T follicular helper cell (primary cell): ENCODE measurements at places on chromosomes 2 and 18.

DNA sequence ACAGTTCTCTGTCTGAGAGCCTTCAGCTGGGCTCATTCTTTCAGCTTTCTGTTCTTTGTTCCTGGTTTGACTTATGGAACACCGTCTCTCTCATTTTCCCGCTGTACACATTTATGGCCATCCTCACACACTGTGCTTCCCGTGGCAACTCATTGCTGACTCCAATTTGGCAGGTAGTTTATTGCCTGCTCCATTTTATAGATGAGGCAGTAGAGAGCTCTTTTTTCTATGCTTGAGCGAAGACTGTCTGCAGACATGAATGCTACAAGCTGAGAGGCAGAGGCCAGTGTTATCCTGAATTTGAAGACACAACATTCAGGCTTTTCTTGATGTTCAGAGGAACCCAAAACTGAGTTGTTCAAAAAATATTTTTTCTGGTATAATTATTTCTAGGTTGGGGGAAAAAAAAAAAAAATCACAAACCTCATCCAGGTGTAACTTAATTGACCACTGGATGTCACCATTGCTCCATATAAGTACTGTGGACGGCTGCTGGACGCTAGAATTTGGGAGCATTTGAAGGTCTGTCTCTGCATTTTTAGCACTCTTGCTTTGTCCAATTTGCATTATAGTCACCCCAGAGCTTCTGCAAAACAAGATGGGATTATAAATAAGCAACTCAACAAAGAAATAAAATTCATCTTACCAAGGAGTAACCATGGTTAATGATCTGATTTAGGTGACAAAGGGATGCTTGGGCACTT lies 83.5 kb downstream of the HRH4 start:
- no peak for DNase-seq

DNA sequence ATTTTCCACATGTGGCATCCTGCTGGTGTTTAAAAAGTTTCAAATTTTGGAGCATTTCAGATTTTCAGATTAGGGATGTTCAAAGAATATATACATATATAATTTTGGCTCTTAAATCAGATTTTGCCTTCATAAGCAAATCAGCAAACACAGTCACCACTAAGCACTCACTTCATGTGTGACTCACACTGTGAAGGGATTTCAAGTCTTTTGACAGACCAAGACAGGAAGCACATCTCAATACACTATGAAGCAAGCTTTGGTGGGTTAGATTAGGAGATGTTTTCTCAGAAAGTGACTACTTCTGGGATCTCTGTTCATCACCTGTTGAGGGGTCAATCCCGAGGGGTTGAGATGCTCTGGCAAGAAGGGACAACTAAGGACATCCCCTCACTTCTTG lies 227.8 kb upstream of the RBBP8 start:
- no peak for DNase-seq

DNA sequence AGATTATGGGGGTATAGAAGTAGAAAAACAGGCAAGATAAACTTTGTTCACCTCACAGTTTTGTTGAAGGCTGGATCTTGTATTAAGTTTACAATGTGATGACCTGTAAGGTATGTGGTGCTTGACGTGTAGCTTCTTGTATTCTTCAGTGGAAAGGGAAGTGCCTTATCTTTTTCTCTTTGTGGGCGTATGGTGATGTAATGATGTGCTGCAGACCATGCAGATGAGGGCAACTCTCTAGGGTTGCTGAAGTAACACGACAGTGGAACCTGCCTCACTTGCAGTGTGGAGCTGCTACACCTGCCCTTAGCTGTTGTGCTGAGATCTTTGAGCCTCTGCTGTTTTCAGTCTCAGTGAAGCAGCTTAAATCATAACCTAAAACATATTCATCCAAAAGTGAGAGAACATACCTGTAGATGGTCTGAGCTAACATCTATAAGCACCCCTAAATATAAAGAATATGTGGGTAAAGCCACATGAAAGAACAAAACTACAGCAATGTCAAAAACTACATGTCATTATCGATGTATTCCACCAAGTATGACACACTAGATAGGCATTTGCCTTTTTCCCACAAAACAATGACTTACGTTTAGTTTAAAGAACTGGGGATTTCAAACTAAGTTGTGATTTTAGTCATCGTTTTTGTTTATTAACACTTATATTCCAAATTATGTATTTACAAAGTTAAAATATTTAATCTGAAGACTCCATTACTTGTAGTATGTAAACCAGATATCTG lies 1144.1 kb downstream of the CNTNAP5 start:
- DNase-seq: no peak

GRCh38 chr2:237509151-237509550 lies 22.1 kb downstream of the MLPH start:
- DNase-seq: no peak

GRCh38 chr2:172119089-172119488 lies 16.4 kb upstream of the DLX2 start:
- DNase-seq: no peak

- DNase-seq: no peak
These were observed 149.3 kb downstream of the GPD2 start for GRCh38 chr2:156585457-156585856.

DNA sequence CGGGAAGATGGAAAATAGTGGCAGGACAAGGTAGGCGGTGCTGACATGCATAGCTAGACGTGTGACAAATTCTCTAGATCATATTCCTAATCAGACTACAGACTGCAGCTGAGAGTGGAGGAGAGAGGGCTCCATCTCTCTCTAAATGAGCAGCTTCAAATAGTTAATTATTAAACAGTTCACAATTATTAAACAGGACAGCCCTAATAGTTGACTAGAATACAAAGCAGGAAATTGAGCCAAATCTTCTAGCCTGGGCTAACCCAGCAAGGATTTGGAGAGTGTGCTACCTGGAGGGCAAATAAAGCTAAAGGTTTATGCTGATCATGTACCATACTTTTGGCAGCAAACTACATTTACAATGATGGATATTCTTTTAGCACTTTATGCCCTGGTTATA lies 54.4 kb upstream of the CWC22 start:
- DNase-seq: no peak

DNA sequence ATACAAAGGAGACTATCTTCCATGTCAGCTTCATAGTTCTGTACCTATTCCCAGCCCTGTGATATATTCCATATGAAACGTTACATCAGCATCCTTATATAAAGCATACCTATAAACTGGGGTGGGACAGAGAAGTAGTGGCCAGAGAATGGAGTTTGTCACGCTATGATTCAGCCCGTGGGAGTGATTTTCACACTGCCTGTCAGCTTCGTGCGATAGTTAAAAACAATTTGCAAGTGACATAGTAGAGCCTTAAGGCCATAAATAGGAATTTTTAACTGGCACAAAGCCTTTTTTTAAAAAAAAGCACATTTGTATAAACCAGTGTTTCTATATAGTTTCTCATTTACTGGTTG lies 30.2 kb downstream of the PKP4 start:
- DNase-seq: no peak

- no peak for DNase-seq
These were observed 63.9 kb upstream of the EDAR start for GRCh38 chr2:109052922-109053321.

DNA sequence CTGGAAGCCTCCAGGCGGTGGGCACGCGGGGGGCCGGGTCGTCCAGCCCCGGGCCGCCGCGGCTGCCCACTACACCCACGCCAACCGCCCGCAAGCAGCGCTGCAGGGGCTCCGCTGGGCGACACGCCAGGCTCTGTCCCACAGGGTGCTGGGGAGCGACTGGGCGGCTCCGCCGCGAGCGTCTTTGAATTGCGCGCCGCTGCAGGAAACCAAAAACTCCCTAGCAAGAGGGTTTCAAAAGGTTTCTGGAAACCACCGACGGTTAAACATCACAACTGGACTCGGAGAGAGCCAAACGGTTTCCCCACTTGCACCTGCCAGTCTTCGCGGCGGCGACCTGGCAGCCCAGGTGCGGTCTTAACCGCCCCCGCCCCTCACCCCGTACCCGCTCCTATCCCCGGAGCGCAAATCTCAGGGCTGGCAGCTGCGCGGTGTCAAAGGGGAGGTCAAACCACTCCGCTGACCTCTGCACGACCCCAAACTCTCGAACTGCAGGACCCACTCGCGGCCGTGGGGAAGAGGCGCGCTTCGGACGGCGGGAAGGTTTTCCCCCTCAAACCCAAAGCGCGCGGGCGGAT lies 1.0 kb downstream of the CXCR4 start:
- peak; percentile 63 for DNase-seq

GRCh38 chr2:106147665-106148064 lies 46.4 kb downstream of the UXS1 start:
- DNase-seq: no peak

DNA sequence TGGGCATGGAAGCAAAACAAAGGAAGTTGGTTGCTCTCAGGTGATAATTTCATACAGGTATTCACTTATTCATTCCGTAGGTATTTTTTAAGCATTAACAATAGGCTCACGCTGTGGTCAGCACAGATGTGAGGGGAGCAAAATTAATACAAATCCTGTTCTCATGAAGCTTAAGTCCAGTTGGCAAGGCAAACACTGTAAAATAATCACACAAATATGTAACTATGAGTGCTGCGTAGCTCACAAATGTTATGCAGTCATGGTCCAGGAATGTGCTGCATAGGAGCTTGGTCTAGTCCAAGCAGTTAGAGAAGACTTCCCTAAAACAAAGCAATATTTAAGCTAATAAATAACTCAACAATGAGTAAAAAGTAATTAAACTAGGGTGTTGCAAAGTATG lies 23.9 kb downstream of the SP5 start:
- no peak for DNase-seq

- no peak for DNase-seq
These were observed 2.5 kb upstream of the MAT2A start for GRCh38 chr2:85536479-85536878.

GRCh38 chr2:128320192-128320905 lies 1.7 kb upstream of the HS6ST1 start:
- DNase-seq: no peak

GRCh38 chr2:63743982-63744966 lies 97.4 kb upstream of the UGP2 start:
- no peak for DNase-seq

DNA sequence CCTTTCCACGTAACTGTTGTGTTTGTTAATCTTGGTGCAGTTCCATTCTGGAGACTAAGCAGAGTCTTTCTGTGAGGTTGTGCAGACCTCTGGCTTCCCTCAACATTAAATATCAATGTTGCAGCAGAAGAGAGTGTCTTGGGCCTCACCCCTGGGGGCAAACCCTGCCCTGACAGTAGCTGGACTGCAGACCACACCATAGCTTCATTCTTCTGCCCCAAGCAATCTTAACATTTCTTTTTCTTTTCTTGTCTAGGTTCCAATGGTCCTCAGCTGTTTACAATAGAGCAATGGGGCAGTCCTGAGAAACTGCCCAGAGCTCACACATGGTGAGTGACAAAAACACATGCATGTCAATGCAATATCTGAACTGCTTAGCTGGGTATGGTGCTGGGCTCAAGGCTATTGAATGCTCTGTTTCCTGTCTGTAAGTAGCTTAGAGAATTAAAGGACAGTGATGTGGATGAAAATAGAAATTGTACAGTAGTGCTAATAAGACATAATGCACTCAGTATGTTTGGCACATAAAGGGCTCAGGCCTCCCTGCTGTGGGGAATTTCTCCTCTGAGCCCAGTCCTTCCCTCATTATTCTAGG lies 237.6 kb downstream of the ALPK2 start:
- no peak for DNase-seq

DNA sequence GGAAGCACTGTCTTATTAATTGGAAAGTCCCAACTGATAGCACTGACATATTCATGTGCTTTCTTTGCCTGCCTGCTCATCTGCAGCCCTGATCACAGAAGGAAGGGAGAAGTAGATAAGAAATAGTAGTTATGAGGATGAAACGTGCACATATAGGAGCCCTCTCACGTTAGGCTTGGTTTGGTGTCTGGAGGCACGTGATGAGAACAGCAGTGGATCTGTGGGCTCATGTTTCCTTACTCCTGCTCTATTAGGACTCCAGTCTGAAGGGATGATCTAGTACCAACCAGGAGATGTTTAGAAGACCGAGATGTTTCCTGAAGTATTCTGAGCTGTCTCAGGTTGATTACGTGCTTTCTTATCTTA lies 84.9 kb downstream of the MAP4K4 start:
- no peak for DNase-seq

- DNase-seq: no peak
These were observed 209.7 kb upstream of the SIX2 start for GRCh38 chr2:45218931-45219339.

DNA sequence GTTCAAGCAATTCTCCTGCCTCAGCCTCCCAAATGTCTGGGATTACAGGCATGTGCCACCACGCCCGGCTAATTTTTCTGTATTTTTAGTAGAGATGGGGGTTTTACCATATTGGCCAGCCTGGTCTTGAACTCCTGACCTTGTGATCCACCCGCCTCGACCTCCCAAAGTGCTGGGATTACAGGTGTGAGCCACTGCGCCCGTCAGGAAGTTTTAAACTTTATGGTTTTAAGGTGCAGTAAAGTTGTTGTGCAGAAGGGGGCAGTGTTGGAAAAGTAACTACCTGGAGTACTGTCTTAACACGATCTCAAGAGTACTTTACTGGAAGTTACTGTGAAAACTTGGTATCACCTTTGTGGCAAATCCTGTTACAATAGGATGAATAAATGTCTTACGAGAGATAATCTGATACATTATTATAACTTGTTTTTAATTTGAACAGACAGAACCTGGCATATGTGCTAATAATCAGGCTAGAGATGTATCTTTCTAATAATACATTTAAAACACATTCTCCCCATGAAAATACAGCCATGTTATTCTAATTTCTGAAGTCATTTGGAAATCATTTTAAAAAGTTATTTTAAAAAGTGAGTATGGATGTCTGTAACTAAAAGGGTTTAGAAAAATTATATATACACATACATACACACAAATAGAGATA lies 10.8 kb downstream of the SPDYA start:
- peak; percentile 41 for DNase-seq

- no peak for DNase-seq
These were observed 123.8 kb upstream of the PKDCC start for GRCh38 chr2:41924024-41924423.

GRCh38 chr2:114027437-114027836 lies 137.5 kb downstream of the ACTR3 start:
- no peak for DNase-seq

DNA sequence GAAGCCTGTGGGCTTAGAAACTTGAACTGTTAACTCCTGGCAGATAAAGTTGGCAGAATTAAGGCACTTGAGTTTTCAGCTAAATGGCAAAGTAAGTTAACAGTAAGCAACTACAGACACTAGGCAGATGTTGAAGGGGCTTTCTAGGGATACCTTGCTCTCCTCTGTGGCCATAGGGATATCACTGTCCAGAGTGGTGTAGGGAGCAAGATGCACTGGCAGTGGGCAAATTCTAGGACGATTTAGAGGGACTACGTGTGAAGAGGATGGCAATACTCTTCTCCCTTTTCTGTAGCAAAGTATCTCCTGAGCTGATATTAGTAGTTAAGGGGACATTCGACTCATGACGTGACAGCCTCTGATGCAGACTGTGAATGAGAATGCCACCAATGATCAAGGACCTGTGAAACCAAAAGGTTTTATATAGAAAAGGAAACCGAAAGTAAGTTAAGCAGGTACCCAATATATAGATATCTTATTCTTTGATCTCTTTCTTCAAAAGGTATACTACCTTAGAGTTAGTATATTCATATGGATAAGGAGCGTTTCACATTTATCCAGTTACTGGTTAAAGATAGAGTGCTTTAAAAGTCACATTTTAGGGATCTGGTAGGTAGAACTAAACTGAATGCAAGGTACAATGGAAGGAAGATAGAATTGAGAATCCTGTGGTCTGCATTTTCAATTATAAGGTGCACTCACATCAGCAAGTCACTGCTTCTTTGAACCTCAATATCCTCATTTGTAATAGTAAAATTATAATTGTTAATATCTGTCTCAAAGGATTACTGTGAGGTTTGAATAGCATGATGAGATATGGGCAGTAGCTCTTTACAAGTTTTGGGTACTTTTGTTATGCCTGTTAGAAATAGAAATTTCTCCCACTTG lies 106.4 kb downstream of the KCNH7 start:
- DNase-seq: no peak

- DNase-seq: no peak
These were observed 117.8 kb downstream of the ACKR3 start for GRCh38 chr2:236687296-236687965.
